A549 treated with CORT108297 at 1 μM for 4 hours (cell line): ENCODE measurements at places on chromosomes 1 and 21. TPM values are rescaled to one million over a fixed set of nuclear protein-coding genes. Genes with fewer than 3 reads are reported as not detected.

CMPK1 gene
- 59.8 to 77.1 TPM (median 63.3 TPM) in 5 replicates for total RNA-seq

KIF21B gene
- 1.5 to 3.3 TPM (median 2.5 TPM) in 5 replicates for total RNA-seq

NEXN gene
- 4.5 to 8.5 TPM (median 5.4 TPM) in 5 replicates for total RNA-seq

OLIG2 gene
- total RNA-seq: not detected in 5 replicates

MFAP2 gene
- 0.35 to 0.62 TPM (median 0.45 TPM) in 5 replicates for total RNA-seq

FAM110D gene
- total RNA-seq: 0.03 to 0.07 TPM (median 0.07 TPM) in 3 of 5 replicates, not detected in the others

CYP4Z1 gene
- total RNA-seq: not detected in 5 replicates

PDZK1IP1 gene
- 5.6 to 9.7 TPM (median 7.6 TPM) in 5 replicates for total RNA-seq

RNF186 gene
- not detected in 5 replicates for total RNA-seq

EXTL1 gene
- total RNA-seq: 0.01 to 0.04 TPM in 2 of 5 replicates, not detected in the others

CCDC27 gene
- not detected in 5 replicates for total RNA-seq

NOS1AP gene
- total RNA-seq: 0.33 to 0.51 TPM (median 0.40 TPM) in 5 replicates

ETV3L gene
- not detected in 5 replicates for total RNA-seq

LIPI gene
- total RNA-seq: not detected in 5 replicates

ZNF683 gene
- not detected in 5 replicates for total RNA-seq

IGSF9 gene
- total RNA-seq: 0.17 to 0.29 TPM (median 0.22 TPM) in 5 replicates

CATSPERE gene
- 0.02 to 0.22 TPM (median 0.09 TPM) in 5 replicates for total RNA-seq

EVA1B gene
- total RNA-seq: 10.5 to 24.4 TPM (median 21.8 TPM) in 5 replicates

OR2L8 gene
- total RNA-seq: not detected in 5 replicates

TFAP2E gene
- 0.46 to 0.83 TPM (median 0.81 TPM) in 5 replicates for total RNA-seq

PDE4B gene
- total RNA-seq: 12.8 to 14.5 TPM (median 14.2 TPM) in 5 replicates

FCRL1 gene
- not detected in 5 replicates for total RNA-seq

SLC1A7 gene
- total RNA-seq: 0.05 TPM in 1 of 5 replicates, not detected in the others

OLFML2B gene
- 0.39 to 0.49 TPM (median 0.47 TPM) in 5 replicates for total RNA-seq

ADAMTS4 gene
- 0.01 TPM in 2 of 5 replicates, not detected in the others for total RNA-seq

FAM43B gene
- total RNA-seq: 3.3 to 5.9 TPM (median 5.4 TPM) in 5 replicates

MCOLN2 gene
- 2.0 to 2.9 TPM (median 2.5 TPM) in 5 replicates for total RNA-seq

TCHHL1 gene
- not detected in 5 replicates for total RNA-seq

SLFNL1 gene
- total RNA-seq: 0.02 to 0.09 TPM (median 0.05 TPM) in 4 of 5 replicates, not detected in the other

ESPN gene
- 0.27 to 0.89 TPM (median 0.61 TPM) in 5 replicates for total RNA-seq

TNFRSF4 gene
- 0.07 to 0.18 TPM (median 0.13 TPM) in 4 of 5 replicates, not detected in the other for total RNA-seq

LCE1C gene
- not detected in 5 replicates for total RNA-seq

OR2T2 gene
- not detected in 5 replicates for total RNA-seq

NUDT4B gene
- total RNA-seq: 0.35 to 3.2 TPM (median 1.6 TPM) in 5 replicates

F3 gene
- total RNA-seq: 2.0 to 3.2 TPM (median 2.7 TPM) in 5 replicates

RABIF gene
- total RNA-seq: 14.2 to 15.7 TPM (median 14.6 TPM) in 5 replicates

FCGR3B gene
- not detected in 5 replicates for total RNA-seq

ZNF644 gene
- 13.2 to 17.1 TPM (median 13.6 TPM) in 5 replicates for total RNA-seq

SEC16B gene
- 0.62 to 1.2 TPM (median 0.94 TPM) in 5 replicates for total RNA-seq

SYT14 gene
- total RNA-seq: 0.02 to 0.06 TPM (median 0.06 TPM) in 5 replicates

TDRD5 gene
- total RNA-seq: 0.03 to 0.06 TPM (median 0.05 TPM) in 4 of 5 replicates, not detected in the other

SETDB1 gene
- 20.7 to 27.7 TPM (median 23.5 TPM) in 5 replicates for total RNA-seq

GPR161 gene
- total RNA-seq: 9.5 to 17.8 TPM (median 15.2 TPM) in 5 replicates

A3GALT2 gene
- not detected in 5 replicates for total RNA-seq
